Smooth muscle cell of trachea (primary cell): ENCODE measurements at places on chromosomes 1 and 21. TPM values are rescaled to one million over a fixed set of nuclear protein-coding genes. Genes with fewer than 3 reads are reported as not detected.

TP73 gene
- total RNA-seq: under 0.01 TPM in 1 of 2 replicates, not detected in the other

PRELP gene
- total RNA-seq: 0.73 and 4.3 TPM in 2 replicates

IL20 gene
- not detected in 2 replicates for total RNA-seq

SH2D1B gene
- not detected in 2 replicates for total RNA-seq

TRIM46 gene
- total RNA-seq: 6.0 and 7.1 TPM in 2 replicates

GJB3 gene
- not detected in 2 replicates for total RNA-seq

AXDND1 gene
- 0.17 and 0.29 TPM in 2 replicates for total RNA-seq

SPAG17 gene
- total RNA-seq: under 0.01 TPM in 1 of 2 replicates, not detected in the other

C1orf185 gene
- not detected in 2 replicates for total RNA-seq

LCE6A gene
- total RNA-seq: not detected in 2 replicates

CLDN8 gene
- total RNA-seq: not detected in 2 replicates

ALG14 gene
- 2.5 and 2.8 TPM in 2 replicates for total RNA-seq

FAM177B gene
- total RNA-seq: not detected in 2 replicates

RAB42 gene
- total RNA-seq: 10.6 and 12.2 TPM in 2 replicates
